IPS DF 6.9 (cell line): ENCODE measurements at places on chromosomes 6 and 20.

DNA sequence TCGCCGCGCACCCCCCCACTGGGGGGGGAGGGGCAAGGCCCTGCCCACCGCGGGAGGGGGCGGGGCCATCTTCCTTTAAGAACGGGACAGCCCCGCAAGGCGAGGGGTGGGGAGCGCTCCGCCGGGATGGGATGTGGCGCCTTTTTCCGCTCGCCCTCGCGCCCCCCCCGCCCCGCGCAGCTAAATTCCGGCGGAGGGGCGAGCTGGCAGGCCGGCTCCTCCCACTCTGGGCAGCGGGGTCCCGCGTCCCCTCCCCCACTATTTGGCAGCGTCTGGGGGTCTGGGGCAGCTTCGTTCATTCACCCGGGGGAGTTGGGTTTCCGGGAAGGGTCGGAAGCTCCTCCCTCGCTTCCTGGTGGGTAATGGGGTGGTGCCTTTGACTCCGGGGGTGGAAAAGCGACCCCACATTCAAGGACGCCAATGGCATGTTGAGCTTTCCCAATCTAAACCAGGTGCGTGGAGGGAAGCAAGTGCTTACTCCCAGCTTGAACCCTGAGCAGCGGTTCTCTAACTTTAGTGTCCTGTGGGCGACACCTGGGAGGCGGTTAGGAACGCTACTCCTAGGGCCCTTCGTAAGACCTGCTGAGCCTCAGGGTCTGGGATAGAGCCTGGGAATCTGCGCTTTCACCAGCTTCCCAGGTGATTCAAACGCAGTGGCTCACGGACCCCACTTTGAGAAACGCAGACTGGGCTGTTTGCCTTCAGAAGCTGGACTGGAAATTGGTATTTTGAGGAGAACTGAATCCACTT is 927 bp downstream of the ASXL1 start:
- DNase-seq = peak; percentile 82

GRCh38 chr6:79672631-79673111 is 41.5 kb downstream of the SH3BGRL2 start:
- no peak for DNase-seq

DNA sequence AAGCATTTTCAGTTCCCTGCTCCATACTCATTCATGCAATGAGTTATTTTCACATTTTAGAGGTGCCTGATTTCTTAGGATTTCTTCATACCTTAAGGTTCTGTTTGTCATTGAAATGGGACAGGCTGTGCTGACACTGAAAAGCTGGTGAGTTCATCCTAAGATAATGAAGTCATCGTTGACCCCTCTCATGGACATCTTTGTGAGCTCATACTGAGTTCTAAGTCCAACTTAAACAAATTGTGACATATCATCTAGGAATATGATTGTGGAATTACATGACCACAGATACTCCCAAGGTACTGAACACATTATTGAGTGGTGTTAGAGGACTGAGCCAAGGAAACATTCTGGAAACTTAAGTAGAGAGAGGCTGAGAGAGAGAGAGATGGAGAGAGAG is 224.8 kb upstream of the JAG1 start:
- DNase-seq = no peak

- DNase-seq = no peak
These were observed 77.7 kb downstream of the UBE3D start for GRCh38 chr6:82987951-82988350.

DNA sequence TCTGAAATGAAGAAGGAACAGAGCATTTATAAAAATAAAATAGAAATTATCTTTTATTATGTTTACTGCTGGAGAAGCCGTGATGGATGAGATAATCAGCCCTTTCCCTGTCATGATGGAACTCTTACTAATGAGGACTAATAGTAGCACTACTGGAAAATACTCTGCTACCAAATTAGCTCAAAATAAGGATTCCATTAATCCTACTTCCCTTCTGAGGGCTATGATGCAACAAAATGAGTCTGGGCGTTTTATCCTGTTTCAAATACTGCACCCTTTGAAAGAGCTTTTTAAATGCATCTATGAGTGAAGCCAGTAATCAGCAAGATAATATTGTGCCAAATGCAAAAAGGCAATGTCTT is 59.3 kb upstream of the CARMIL1 start:
- DNase-seq = no peak

DNA sequence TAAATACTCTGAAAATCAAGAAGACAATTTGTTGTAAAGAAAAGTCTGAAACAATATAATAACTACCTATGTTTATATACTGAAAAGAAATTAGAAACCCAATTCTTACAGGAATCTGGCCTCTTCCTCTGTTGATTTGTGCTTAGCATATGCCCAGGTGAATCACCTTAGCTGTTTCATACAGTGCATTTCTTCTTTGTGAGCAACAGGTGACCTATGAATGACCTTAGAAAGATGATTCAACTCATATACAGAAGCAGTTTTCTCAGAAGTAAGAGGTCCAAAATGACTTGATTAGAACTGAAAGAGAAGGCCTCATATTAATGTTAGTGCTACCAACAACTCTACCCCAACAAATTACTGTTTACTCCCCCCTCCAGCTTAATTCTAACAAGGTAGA is 419.5 kb upstream of the ID4 start:
- DNase-seq = no peak

DNA sequence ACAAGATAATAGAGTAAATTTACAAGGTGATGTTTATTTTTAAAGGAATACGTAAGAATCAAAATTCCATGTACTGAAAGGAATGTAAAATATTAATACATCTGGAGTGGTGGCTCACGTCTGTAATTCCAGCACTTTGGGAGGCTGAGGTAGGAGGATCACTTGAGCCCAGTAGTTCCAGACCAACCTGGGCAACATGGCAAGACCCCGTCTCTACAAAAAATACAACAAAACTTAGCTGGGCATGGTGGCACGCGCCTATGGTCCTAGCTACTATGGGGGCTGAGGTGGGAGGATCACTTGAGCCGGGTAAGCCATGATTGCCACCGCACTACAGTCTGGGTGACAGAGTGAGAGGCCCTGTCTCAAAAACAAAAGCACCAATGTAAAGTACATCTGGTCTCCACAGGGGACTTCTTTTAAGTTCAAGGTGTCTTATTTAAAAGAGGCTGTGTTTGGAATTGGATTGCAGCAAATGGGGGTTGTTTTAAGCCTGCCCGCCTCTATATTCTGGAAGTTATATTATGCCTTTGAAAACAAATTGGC is 36.9 kb downstream of the ARID1B start:
- no peak for DNase-seq

DNA sequence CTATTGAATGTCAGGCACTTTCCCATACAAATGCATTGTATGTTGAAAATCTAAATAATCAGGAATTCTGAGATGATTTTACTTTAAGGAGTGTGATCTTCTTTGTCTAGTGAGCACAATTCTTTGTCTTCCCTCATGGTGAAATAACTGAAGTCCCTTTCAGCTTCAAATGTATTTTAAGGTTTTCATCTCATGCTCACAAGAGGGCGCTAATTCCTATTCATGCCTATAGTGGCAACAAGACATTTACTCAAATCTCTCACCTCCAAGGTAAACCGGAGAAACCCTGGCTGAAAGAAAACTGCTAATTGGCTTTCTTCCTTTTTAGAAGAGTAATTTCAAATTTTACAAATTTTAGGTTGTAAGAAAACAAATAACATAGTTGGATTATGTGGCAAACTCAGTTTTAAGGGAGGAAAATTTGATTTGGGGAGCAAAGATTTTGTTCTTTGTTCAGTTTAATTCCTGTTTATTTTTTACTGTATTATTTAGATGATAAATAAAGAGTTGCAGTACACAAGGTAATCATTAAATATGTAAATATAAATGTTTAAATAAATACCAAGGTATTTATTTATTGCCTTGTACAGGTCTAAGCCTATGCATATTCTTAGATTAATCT is 69.1 kb downstream of the SLC35F1 start:
- peak; percentile 35 for DNase-seq

GRCh38 chr6:131602781-131603312 is 25.2 kb downstream of the MED23 start:
- no peak for DNase-seq

DNA sequence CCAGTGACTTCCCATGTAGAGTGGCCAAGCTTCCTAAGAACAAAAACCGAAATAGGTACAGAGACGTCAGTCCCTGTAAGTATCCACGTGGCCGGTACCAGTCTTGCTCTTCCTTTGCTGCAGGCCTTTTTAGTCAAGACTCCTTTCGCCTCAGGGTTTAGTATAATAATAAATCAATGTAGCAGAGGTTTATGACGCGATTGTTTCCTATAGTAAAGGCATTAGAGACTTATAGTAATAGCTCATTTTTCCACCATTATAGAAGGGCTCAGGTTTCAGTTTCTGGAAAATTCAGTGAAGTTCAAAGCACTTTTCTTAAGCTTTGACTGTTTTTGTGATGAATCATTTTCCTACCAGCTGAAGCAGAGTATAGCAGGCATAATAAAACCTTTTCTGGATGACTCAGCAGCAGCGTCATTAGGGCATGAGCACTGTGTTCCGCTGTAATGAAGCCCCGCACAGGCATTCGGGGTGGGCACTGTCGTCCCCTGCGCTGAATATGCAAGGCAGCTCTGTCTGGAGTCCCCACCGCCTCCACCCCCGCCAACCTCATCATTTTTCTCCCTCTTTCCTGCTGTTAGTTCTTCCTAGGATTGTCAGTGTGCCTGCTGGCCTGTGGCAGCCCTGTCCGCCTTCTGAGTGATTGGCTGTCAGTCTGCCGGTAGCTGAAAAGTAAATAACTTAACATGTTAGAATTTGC is 51.3 kb downstream of the PTPN1 start:
- no peak for DNase-seq

GRCh38 chr6:154245506-154245905 is 111.1 kb downstream of the IPCEF1 start:
- DNase-seq = no peak

- no peak for DNase-seq
These were observed 68.9 kb downstream of the PERP start for GRCh38 chr6:138038142-138038870.

DNA sequence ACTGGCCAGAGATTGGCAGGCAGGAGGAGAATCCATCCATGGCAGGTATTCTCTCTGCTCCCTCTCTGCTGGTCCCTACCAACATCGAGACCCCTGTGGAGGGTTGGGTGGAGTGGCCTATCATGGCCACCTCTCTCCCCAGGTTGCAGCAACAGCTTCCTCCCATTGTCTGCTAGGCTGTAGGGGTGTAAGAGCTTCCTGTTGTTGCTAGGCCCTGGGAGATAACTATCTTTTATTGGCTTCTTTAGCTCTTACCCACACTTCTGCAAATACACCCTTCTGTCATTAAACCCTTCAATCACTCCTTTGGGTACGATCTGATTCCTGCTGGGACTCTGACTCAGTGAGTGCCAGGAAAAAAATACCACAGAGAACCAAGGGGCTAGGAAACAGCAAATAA is 66.6 kb upstream of the FAM184A start:
- no peak for DNase-seq
